ENCODE measurements at places on chromosomes 3 and 15.

DNA sequence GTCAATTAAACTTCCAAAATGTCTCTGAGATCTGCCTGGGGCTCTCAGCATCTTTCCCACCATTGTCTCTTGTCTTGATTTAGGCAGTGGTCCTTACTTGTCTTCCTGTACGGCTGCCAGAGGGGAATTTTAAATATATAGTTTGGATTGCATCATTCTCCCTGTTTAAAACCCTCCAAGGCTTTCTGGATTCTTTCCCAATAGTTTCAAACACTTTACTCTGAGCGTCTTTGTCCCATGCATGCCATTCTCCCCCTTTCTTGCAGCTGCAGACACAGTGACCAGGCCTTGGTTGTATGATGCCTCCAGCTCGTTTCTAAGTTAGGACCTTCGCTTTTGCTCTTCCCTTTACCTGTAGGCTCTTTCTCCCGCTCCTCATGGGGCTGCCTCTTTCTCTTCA is 323.3 kb upstream of the CTNNB1 start:
- no peak for DNase-seq

GRCh38 chr3:38147421-38147820 is 9.0 kb downstream of the MYD88 start:
- no peak for DNase-seq

- no peak for DNase-seq
Observed at GRCh38 chr3:111521891-111522290, 20.1 kb upstream of the CD96 start.

DNA sequence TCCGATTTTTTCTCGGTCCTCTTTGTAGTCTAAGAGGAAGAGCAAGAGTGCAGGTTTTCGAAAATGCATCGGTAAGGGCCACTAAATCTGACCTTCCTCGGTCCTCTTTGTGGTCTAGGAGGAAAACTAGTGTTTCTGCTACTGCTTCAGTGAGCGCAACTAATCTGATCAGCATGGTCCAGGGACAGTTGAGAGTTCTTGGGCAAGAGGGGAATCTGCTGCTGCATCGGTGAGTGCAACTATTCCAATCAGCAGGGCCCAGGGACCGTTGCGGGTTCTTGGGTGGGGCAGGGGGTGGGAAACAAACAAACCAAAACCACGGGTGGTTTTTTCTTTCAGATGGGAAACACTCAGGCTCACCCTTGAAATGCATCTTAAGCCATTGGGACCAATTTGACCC is 10.5 kb upstream of the OSBPL11 start:
- no peak for DNase-seq

GRCh38 chr3:141792495-141792894 is 29.3 kb downstream of the GRK7 start:
- no peak for DNase-seq

DNA sequence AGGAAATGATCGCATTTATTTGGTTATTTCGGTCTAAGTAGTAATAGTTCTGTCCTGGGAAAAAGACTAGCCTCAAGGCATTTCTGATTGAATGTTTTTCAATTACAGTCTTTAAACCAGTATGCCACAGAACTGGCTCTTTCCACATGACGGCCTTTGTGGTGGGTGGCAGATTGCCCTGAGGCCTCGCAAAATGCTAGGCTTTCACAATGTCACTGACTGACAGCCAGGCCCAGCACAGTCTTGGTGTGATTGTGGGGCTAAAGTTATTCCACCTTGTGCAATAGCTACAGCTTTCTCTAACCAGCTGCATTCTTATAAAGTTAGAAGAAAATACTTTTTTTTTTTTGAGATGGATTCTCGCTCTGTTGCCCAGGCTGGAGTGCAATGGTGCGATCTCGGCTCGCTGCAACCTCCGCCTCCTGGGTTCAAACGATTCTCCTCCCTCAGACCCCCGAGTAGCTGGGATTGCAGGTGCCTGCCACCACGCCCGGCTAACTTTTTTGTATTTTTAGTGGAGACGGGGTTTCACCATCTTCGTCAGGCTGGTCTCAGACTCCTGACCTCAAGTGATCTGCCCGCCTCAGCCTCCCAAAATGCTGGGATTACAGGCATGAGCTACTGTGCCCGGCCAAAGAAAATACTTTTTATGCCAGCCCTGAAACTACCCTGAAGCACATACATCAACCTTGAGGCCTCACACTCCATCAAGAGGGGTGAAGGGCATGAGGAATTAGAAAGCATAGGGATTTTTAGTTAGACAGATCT is 2.5 kb upstream of the ADIPOQ start:
- DNase-seq = no peak

GRCh38 chr15:50797926-50798325 is 32.4 kb upstream of the SPPL2A start:
- DNase-seq = peak; percentile 36

GRCh38 chr15:81160312-81161159 is 26.5 kb downstream of the CFAP161 start:
- no peak for DNase-seq

- no peak for DNase-seq
Observed at GRCh38 chr3:27629366-27629765, 92.8 kb downstream of the EOMES start.

DNA sequence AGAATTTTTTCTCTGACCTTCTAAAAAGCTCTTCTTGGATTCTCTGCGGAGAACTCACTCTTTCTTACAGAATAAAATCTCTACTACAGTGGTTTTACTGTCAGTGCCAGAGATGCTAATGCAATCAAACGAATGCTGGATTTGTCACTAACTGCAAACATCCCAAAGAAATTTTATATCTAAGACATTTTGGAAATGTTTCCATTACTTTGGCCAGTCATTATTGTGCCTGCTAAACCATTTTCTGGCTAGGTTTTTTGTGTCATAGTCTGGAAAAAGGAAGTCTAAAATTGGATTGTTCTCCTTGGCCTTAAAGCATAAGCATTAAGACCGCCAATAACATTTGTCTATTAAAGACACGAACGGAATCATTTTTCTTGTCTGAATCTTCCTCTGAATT is 54.0 kb downstream of the PLOD2 start:
- no peak for DNase-seq

- no peak for DNase-seq
Observed at GRCh38 chr3:103511891-103512290, 1077.1 kb downstream of the ZPLD1 start.

DNA sequence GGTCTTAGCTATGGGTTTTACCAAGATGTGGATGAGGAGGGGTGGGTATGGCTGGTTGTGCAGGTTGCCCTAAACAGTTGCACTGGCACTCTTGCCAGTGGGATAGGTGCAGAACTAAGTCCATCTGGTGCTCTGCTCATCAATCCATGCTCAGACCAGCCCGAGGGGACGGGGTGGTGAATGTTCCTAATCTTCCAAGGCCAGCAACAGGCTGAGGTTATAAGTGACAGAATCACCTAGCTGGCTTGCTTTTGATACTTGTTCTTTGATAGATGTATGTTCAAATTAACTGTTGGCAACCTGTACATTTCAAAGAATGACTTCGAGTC is 53.5 kb upstream of the CCR2 start:
- no peak for DNase-seq

DNA sequence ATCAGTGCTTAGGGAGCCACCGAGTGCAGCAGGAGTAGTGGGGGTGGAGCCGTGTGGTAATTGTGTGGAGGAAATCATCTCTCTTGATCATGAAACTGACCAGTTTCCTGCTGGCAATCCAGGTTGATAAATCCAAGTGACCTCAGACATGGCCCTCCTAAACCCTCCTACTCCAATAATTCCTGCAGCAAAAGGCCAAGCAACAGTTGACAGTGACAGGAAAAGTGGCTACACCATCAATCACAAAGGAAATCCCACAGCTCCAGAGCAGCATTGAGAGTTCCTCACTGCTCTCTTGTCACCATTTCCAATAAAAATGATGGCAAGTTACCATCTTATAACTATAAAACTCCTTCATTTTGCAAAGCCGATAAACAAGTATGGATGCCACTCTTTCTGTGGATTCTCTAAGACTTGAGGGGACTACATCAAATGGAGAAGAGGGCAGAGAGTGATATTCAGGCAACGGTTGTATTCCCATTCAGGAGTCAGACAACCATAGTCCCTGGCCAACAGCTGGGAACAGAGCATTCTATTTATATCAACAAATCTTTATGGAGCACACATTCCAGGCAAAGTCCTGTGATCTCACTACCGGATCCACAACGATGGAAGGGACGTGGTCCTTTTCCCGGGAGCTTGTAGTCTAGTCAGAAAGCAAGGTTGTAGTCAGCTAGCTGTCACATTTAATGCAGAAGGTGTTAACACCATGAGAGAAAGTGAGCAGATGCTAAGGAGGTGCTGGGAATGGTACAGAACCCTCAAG is 312.5 kb upstream of the CTNNB1 start:
- DNase-seq = no peak

DNA sequence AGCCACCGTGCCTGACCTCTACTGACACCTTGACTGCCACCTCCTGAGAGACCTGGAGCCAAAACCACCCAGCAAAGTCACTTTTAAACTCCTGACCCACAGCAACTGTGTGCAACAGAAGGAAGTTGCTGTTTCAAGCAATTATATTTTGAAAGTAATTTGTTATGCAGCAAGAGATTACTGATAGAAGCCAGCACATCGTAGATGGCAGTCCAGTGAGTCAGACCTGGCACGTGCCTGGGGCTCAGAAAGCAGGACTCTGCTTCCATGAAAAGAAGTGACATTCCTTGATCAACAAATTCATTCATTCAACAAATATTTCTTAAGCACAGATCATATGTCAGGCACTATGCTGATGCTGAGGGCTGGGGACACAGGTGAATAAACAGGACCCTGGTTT is 5.7 kb upstream of the CSPG4 start:
- DNase-seq = peak; percentile 47

DNA sequence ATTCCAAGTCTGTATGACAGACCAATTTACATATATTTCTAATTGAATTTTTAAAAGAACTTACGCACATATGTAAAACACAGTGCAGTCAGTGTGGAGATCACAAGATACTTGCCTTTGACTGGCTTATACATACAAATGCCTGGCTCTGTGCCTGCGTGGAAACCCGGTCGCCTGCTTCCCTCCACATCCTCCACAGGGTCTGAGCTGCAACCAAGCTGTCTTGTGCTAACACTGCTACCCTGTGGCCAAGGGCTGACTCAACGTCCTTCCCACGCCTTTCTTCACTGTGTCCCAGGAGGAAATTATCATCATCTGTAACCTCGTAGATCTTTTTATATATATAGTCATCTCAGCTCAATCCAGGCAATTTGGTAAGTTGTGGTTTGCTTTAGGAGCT is 117.0 kb downstream of the WNT7A start:
- DNase-seq = no peak

GRCh38 chr15:45637552-45638033 is 2.8 kb downstream of the SQOR start:
- DNase-seq = no peak

DNA sequence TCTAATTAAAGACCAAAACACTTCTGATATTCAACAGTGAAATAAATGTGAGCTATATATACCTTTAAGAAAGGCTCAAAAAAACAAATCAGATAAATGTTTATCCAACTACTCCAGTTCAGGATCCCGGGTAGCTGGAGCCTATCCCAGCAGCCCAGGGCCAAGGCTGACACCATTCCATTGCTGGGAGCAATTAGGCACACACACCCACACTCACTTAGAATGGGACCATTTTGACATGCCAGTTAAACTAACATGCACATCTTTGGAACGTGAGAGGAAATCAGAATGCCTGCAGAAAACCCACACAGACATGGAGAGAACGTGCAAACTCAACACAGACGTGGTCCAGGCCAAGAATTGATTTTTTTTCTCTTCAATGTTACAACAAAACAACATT is 30.0 kb upstream of the PLSCR4 start:
- DNase-seq = no peak
